ENCODE measurements at places on chromosomes 12 and 14.

DNA sequence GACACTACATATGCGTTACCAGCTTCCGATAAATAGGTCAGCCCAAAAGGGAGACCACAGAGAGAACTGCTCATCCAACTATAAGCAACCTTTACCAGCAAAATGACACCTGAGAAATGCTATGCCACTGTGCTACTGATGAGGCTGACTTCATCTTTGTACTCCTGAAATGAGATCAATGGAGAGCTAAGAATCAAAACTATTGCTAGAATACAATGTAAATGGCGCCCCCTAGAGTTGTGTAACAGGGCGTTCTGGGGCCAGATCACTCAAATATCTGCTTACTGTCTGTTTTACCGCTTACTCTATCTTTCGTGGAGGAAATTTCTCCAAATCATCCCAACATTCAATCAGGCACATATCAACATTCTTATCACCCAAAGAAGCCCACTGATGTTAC is 4.6 kb downstream of the ZNF384 start:
- peak; percentile 20 for DNase-seq

GRCh38 chr12:49873361-49873934 is 30.3 kb downstream of the FAIM2 start:
- DNase-seq = no peak

DNA sequence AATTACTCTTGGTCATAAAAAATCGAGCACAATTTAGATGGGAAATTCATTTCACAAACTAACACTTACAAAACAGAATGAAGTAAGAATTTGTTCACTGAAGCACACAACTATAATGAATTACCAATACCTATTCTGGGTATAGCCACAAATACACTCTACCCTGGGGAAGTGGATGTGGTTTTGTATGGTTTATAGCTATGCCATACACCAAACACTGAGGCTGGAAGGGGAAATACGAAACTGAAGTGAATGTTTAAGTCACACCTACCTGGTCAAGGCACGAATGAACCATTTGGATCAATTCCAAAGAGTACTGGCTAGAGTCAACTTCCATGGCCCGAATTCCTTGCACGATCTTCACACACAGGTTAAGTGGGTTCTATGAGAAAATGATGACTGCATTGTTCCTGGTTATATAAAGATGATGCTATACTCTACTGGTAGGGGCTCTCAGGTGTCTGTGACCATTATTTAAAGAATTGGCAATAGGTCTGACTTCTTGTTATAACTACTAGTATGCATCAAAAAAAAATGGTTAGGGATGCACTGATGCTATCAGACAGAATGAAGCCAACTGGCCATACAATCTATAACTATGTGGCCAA is 12.8 kb downstream of the NEK9 start:
- no peak for DNase-seq

DNA sequence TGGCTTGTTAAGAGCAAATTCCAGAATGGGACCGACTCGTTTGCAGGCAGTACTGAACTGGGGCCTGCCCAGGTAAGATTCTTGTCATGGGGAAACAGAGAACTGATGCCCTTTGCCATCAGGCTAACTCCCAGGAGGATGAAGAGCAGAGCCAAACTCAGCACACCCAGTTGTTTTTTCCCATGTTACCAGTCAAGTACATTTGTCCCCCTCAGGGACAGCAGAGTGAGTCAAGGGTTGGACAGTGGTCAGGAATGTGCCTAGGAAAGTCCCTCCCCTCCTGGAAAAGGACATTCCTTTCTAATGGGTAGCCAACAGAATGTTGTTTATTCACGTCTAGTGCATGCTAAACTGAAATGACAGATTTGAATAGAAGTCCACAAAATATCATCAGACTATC is 1.6 kb downstream of the ART4 start:
- no peak for DNase-seq

DNA sequence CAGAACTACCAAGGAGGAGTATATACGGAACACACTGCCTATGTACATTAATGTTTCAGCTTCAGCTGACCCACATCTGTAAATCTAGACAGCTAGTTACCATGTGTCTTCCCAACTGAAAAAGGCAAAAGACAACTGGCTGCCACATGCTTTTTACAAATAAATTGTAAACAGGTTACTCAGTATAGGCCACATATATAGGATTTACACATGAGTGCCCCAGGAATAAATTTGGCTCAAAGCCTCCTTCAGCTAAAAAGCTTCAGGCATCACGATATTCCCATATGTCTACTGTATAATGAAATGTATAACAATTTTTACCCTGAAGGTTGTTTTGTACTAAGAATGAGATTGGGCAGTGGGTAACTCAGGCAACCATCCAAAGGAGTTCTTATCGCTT is 175.9 kb upstream of the BMP4 start:
- DNase-seq = no peak

DNA sequence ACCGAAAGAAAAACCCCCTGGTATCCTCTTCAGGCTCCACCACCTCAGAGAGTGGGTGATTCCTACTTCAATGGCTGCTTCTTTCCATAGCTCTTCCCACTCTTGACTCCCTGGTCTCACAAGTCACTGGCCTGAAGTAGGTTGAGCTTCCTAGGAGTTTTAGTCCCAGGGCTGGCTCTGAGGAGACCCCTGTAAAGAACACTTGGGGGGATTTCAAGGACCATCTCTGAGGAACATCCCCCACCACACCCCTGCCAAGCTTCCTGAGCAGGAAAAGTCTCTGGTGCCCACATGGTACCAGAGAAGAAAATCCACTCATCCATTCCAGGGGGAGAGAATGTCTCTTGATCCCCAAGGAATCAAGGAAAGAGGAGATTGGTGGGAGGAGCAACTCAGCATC is 25.7 kb downstream of the PHETA1 start:
- no peak for DNase-seq

GRCh38 chr12:6367969-6368892 is 7.1 kb downstream of the SCNN1A start:
- DNase-seq = no peak

GRCh38 chr12:85782711-85783110 is 53.5 kb downstream of the RASSF9 start:
- DNase-seq = no peak

DNA sequence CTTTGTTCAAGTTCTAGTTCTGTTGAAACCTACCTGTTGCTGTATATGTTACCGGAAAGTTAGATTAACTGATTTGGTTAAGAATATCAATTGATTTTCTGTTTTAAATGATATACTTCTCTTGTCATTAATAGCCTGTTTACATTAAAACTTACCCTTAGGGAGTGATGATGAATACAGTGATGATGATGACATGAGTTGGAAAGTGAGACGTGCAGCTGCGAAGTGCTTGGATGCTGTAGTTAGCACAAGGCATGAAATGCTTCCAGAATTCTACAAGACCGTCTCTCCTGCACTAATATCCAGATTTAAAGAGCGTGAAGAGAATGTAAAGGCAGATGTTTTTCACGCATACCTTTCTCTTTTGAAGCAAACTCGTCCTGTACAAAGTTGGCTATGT is 33.0 kb downstream of the CAND1 start:
- DNase-seq = no peak

- peak; percentile 62 for DNase-seq
Observed at GRCh38 chr12:87848248-87848868, 180.8 kb downstream of the C12orf50 start.

DNA sequence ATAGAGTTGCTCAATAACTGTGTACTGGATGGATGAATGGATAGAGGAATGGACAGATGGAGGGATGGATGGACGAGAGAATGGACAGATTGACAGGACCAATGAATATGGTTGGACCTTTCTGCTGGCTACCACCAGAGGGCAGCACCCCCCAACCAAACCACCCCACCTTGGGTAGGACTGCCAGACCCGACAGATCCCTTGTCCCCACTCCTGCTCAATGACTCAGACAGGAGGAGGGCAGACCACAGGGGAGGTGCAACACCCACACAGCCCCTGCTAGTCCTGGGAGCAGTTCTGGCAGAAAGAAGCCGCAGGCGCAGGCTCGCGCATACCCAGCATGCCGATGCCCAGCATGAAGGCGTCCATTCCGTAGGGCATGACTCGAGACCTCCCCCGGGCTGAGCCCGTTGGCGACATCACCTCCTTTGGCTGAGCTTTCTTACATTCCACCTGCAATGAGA is 12.4 kb downstream of the MSI1 start:
- peak; percentile 73 for DNase-seq

DNA sequence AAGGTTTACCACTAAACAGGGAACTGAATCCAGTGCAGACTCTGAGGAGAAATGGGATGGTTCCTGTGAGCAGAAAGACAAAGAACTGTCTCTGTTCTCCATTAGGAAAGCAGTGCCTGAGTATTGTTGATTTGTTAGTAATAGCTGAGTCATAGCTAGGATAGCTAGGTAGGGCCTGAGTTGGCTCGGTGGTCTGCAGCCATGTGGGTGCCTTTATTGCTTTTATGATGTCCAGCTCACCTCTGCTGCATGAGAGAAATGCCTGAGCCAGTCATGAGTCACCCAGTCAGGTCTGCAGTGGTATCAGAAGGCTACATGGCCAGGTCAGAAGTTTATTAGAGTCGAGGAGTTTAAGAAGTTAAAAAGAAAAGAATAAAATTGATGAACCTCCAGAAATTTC is 24.2 kb downstream of the TRHDE start:
- DNase-seq = no peak

GRCh38 chr14:99779751-99780150 is 13.5 kb upstream of the EML1 start:
- DNase-seq = no peak

DNA sequence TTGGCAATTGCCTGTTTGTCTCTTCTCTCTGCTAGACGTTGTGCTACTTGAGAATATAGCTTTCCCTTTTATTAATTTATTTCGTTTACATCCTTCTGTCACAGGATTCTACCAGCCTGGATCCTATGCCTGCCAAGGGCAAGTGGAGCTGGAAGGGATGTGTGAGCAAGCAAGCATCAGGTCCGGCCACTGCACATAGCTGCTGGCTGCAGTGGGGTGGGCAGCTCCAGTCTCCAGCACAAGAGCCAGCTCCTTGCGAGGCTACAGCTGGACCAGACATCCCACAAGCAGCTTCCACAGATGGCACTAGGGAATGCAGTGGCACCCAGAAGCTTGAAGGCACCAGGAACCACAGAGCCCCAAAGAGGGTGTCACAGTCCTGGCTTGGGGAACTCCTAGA is 225.0 kb downstream of the KCNC2 start:
- DNase-seq = no peak

- DNase-seq = no peak
Observed at GRCh38 chr12:25788707-25789442, 169.6 kb upstream of the RASSF8 start.

DNA sequence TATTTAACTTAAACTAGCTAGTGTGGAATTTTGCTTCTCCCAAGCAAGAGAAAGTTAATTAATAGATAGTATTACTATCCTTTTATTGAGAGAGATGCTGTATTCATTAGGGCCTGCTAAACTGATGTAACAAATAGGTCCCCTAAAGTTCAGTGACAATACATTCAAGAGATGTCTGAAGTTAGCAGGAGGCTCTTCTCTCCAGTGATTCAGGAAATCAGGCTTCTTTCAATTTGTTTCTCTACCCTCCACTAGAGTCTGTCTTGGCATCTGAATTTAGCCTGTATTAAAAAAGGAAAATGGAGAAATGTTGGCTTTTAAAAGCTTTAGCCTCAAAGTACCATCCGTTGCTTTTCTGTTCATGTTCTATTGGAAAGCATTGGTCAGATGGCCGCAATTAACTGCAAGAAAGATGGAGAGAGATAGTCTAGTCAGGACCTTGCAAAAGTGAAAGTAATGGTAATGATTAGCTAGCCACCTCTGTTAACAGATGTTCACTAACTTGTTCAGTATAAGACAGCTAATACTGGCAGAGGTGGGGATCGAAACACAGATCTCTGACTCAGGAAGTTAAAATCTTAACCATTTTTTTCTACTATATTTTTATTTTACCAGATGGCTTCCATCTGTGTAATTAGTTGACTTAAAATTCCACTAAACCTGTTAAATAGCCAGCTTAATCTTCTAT is 786.8 kb downstream of the TMTC2 start:
- no peak for DNase-seq

- DNase-seq = no peak
Observed at GRCh38 chr14:57749267-57749666, 116.6 kb downstream of the SLC35F4 start.

GRCh38 chr12:74401035-74401434 is 136.6 kb upstream of the ATXN7L3B start:
- peak; percentile 5 for DNase-seq

DNA sequence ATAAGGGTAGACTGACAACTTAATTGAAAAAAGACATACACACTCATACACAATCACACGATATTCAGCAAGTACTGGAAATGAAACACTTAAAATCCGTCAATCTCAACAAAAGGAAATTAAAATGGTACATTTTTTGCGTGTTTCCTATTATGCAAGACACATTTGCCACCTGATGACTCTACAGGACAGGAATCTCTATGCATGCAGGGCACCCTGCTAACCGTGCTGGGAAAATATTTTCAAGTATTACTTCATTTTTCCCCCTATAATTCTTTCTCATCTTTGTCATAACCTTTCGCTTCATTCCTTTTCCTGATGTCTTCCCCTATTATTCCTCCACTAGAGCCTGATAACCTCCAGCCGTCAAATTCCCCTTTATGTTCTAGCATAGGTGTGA is 150.2 kb downstream of the TMEM132D start:
- no peak for DNase-seq

DNA sequence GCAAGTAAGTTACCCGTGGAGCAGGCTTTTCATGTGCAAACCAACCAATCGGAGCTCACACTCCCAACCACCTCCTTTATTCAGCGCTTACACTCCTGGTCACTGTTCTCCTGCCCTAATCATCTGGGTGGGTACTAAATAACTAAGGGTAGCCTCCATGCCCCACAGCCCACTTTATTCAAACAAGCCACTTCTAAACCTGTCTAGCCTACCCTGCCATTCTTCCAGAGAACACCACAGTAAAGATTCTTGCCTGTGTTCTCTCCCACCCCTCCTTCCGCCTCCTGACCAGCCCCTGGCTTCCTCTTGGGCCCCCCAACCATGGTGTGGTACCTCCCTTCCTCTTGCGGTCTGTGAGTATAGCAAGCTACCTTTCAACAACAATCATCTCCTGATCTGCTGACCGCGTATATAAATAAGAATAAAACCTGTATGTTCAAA is 581.9 kb downstream of the VRK1 start:
- DNase-seq = no peak

All from NCI-H460 (cell line).